ENCODE measurements at places on chromosomes 5 and 9. TPM values are rescaled to one million over a fixed set of nuclear protein-coding genes. Genes with fewer than 3 reads are reported as not detected.

DNA sequence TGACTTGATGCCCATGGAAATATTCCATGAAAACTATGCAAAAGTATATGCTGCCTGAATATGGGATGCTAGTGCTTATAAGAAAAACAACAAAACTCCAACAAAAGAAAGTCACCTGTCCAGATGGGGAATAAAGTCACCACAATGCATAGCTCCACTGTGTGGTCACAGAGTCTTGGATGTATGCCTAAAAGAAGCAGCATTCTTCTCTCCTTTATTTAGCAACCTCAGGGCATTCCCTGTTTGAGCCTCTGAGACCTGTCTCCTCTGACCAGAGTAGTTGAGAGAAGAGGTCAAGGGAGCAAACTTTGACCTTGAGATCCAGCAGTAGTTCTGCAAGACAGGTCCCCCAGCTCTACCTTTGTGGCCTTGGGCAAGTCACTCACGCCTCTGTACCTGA is 287.5 kb downstream of the MED10 start:
- H3K4me1 ChIP-seq, result no peaks in the 10 kb centered on the region
- H3K27me3 ChIP-seq, result no peaks in the 10 kb centered on the region
- no peak overlapping the region for H3K27ac ChIP-seq
- no peak for DNase-seq
- H3K4me3 ChIP-seq, result no peak overlapping the region

- no peak overlapping the region for H3K4me3 ChIP-seq
- H3K36me3 ChIP-seq, result peaks cover 27% of the 10 kb centered on the region
- DNase-seq, result no peak
- H3K27me3 ChIP-seq, result no peaks in the 10 kb centered on the region
- H3K4me1 ChIP-seq, result peaks cover 49% of the 10 kb centered on the region
- peak overlapping the region; percentile 74 for H3K27ac ChIP-seq
Measured at GRCh38 chr9:87661241-87661640, 64.7 kb upstream of the CTSL start.

- H3K36me3 ChIP-seq, result peaks cover 17% of the 10 kb centered on the region
- no peak overlapping the region for H3K4me3 ChIP-seq
- DNase-seq, result no peak
- no peaks in the 10 kb centered on the region for H3K27me3 ChIP-seq
Measured at GRCh38 chr9:70106571-70106970, 62.9 kb downstream of the MAMDC2 start.

DNA sequence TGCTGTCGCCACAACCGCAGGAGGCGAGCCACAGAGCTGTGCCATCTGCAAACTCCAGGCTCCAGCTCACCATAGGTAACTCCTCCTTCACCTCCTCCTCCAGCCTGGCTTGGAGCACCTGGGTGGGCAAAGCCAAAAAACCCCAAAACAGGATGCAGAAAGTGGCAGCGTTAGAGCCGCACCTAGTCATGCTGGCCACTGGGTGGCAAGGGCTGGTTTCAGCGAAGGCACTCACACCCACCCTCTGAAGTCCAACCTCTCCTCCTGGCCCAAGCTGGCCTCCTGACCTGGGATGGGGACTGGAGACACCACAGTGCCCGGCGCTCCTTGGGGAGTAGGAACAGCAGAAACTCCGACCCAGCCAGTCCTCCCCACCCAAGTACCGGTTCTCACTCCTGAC is 28.7 kb upstream of the ZNF354B start:
- peaks cover 3% of the 10 kb centered on the region for H3K4me1 ChIP-seq
- no peak for DNase-seq
- H3K27ac ChIP-seq, result no peak overlapping the region
- H3K27me3 ChIP-seq, result no peaks in the 10 kb centered on the region

DNA sequence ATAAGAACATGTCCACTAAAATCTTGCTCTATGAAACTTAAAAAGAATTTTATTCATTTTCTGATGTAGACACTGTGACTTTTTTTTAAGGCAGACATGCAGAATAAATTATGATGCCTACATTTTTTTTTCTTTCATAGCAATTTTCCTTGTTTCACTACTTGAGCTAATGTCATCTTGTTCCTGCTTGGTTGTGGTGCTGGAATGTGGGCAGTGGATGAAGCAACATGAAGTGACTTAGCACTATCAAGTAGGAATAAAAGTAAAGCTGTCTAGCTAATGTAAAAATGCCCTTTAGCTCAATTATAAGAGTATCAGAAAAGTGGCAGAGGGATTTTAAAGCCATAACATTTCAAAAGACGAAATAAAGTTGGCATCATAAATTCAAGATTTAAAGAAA is 191.0 kb downstream of the ADAMTS6 start:
- no peaks in the 10 kb centered on the region for H3K36me3 ChIP-seq
- no peak overlapping the region for H3K4me3 ChIP-seq
- DNase-seq, result no peak
- H3K27me3 ChIP-seq, result no peaks in the 10 kb centered on the region

ZNF608 gene
- total RNA-seq, result 36.3 TPM

CERCAM gene
- 280 TPM for total RNA-seq

SPATA31A3 gene
- total RNA-seq, result not detected
